ENCODE measurements at places on chromosomes 7 and 10.
A peak's percentile ranks its signal among the peaks of the same experiment; 100 is the strongest.

DNA sequence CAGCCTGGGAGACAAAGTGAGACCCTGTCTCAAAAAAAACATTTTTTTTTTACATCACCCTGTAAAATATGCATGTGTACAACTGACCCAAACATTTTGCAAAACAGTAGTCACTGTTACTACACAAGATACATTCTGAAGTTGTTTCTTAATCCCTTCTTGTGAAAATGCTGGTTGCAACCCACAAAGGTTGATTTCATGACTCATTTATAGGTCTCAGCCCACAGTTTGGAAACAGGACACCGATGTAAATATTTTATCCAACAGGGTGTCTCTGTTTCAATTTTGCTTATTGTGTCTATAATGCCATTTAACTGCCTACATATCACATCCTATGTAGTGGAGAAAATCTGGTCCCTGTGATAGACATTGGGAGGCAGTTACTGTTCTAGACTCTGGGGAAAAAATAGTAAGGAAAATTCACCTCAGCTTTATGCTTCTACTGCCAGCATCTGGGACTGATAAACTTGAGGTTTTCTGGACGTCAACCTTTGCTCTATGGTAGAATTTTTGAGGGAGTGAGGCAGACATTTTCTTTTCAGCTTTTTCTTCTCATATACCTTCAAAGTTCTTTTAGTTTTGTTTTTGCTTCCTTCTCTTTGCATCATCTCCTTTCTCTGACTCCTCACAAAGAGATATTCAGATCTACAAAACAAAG lies 1.6 kb upstream of the RAB19 start:
- no peak for DNase-seq
- H3K27ac ChIP-seq, result no peak overlapping the region
- H3K27me3 ChIP-seq, result no peaks in the 10 kb centered on the region
- peaks cover 3% of the 10 kb centered on the region for H3K4me1 ChIP-seq

DNA sequence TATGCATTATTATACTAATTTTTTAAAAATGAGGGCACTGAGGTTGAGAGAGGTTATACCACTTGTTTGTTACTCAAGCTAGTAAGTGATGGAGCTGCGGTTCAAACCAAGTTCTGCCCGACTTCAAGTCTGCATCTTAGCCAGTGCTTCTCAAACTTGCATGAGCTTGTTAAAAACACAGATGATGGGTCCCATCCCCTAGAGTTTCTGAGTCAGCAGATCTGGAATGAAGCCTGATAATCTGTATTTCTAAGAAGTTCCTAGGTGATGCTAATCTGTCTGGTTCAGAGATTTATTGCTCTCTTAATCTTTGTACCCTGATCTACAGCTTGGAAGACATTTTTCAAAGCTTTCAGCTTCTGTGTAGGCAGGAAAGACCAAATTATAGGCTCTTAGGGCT lies 67.7 kb upstream of the CC2D2B start:
- H3K4me3 ChIP-seq, result no peak overlapping the region
- DNase-seq, result no peak

DNA sequence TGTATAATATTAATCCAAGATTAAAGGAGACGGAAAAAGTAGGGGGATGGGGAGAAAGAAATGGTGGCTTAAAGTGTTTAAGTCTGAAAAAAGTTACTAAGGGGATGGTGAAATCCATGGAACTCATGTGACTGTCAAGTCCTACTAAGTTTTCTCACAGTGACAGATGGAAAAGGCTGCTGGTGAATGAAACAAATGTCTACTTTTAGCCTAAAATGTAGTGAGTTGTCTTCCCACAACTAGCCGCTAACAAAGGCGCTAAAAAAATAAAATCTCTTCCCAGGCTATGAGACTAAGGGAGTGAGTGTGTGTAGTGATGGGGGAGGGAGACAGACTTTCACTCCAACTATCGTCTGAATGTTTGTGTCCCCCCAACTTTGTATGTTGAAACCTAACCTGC lies 12.6 kb downstream of the VIM start:
- no peak overlapping the region for H3K27ac ChIP-seq
- H3K4me3 ChIP-seq, result no peak overlapping the region
- no peak for DNase-seq
- H3K4me1 ChIP-seq, result no peaks in the 10 kb centered on the region

DNA sequence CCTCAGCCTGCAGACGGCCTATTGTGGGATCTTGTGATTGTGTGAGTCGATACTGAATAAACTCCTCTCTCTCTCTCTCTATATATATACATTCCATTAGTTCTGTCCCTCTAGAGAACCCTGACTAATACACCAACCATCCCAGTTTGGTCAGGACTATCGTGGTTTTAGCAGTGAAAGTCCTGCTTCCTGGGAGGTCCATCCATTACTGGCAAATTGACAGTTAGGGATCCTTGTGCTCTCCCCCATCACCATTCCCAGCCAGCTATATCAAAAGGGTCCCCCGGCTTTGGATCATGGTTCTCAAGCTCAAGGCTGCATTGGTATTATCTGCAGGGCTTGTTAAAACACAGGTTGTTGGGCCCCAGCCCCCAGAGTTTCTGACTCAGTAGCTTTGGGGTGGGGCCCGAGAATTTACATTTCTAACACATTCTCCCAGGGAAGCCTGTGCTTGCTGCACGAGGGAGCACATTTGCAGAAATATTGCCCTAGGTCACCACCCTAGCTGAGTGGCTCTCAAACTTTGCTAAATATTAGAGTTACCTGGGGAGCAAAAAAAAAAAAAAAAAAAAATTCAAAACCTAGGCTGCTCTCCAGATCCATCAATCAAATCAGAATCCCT lies 899.1 kb upstream of the AUTS2 start:
- no peaks in the 10 kb centered on the region for H3K27me3 ChIP-seq
- H3K36me3 ChIP-seq, result no peaks in the 10 kb centered on the region
- no peak overlapping the region for H3K4me3 ChIP-seq
- no peak overlapping the region for H3K27ac ChIP-seq
- no peak for DNase-seq

GRCh38 chr10:67841737-67842136 lies 3.7 kb upstream of the DNAJC12 start:
- no peak overlapping the region for H3K4me3 ChIP-seq
- H3K27ac ChIP-seq, result no peak overlapping the region
- H3K36me3 ChIP-seq, result no peaks in the 10 kb centered on the region
- no peaks in the 10 kb centered on the region for H3K27me3 ChIP-seq
- no peak for DNase-seq

DNA sequence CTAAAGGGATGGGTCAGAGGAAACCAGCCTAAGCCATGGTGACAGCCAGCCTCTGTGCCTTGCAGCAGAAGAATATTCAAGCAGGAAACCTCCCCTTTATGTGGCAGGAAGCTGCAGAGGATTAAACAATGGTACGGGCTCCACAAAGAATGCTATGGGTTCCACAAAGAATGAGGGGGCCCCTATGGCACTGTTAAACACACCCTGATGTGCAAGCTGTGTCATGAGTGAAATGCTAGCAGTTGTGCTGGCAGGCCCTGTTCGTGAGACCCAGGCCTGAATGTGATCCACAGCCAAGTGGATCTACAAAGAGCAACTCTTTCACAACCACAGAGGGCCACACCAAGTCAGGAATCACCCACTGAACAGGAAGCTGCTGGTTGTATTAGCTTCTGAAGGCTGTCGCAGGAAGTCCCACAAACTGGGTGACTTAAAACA lies 68.9 kb downstream of the MYOF start:
- H3K4me1 ChIP-seq, result peaks cover 28% of the 10 kb centered on the region
- no peaks in the 10 kb centered on the region for H3K27me3 ChIP-seq
- DNase-seq, result peak; percentile 16
- H3K36me3 ChIP-seq, result no peaks in the 10 kb centered on the region
- peak overlapping the region; percentile 1 for H3K27ac ChIP-seq
- H3K4me3 ChIP-seq, result no peak overlapping the region

GRCh38 chr10:114957673-114958072 lies 19.7 kb downstream of the TRUB1 start:
- no peaks in the 10 kb centered on the region for H3K27me3 ChIP-seq
- no peak for DNase-seq
- no peak overlapping the region for H3K27ac ChIP-seq
- no peak overlapping the region for H3K4me3 ChIP-seq
- H3K4me1 ChIP-seq, result no peaks in the 10 kb centered on the region

DNA sequence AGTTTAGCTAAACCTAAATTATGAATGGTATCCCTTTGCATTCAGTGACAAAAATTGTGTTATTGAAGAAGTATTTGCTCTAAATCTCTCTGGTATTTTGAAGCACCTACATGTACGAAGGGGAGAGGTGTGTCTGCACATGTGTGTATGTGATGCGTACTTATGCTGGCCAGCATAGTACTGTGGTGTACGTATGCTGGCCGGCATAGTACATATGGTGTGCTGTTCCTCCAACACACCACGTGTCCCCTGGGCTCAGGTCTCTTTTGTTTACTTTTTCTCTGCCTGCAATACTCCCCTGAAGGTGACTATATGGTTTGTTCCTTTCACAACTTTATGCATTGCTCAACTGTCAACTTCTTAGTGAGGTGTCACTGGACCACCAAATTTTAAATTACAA lies 360.3 kb downstream of the CRPPA start:
- H3K27me3 ChIP-seq, result no peaks in the 10 kb centered on the region
- H3K36me3 ChIP-seq, result no peaks in the 10 kb centered on the region
- H3K4me3 ChIP-seq, result no peak overlapping the region

DNA sequence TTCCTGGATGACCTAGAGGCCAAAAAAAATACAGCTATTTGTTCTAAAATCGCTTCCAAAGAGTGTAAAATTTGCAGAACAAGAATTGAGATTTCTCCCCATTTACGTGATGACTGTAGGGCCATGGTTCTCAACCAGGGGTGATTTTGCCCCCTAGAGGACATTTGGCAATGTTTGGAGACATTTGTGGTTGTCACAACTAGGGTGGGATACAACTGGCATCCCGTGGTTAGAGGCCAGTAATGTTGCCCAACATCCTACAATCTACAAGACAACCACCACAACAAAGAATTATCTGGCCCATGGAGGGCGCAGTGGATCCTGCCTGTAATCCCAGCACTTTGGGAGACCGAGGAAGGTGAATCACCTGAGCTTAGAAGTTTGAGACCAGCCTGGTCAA lies 22.8 kb upstream of the MALSU1 start:
- H3K27ac ChIP-seq, result no peak overlapping the region
- no peaks in the 10 kb centered on the region for H3K36me3 ChIP-seq
- no peak overlapping the region for H3K4me3 ChIP-seq
- H3K4me1 ChIP-seq, result no peaks in the 10 kb centered on the region
- no peaks in the 10 kb centered on the region for H3K27me3 ChIP-seq

GRCh38 chr10:8365935-8366911 lies 311.7 kb downstream of the GATA3 start:
- no peaks in the 10 kb centered on the region for H3K27me3 ChIP-seq
- H3K4me1 ChIP-seq, result peaks cover 27% of the 10 kb centered on the region
- H3K4me3 ChIP-seq, result no peak overlapping the region

- no peak overlapping the region for H3K4me3 ChIP-seq
- DNase-seq, result no peak
- no peaks in the 10 kb centered on the region for H3K4me1 ChIP-seq
- H3K27me3 ChIP-seq, result no peaks in the 10 kb centered on the region
These were observed 670.3 kb upstream of the ZWINT start for GRCh38 chr10:57031346-57031745.

GRCh38 chr7:40808378-40808942 lies 673.7 kb downstream of the SUGCT start:
- H3K27me3 ChIP-seq, result no peaks in the 10 kb centered on the region
- no peaks in the 10 kb centered on the region for H3K36me3 ChIP-seq
- DNase-seq, result no peak
- no peak overlapping the region for H3K27ac ChIP-seq
- no peak overlapping the region for H3K4me3 ChIP-seq

DNA sequence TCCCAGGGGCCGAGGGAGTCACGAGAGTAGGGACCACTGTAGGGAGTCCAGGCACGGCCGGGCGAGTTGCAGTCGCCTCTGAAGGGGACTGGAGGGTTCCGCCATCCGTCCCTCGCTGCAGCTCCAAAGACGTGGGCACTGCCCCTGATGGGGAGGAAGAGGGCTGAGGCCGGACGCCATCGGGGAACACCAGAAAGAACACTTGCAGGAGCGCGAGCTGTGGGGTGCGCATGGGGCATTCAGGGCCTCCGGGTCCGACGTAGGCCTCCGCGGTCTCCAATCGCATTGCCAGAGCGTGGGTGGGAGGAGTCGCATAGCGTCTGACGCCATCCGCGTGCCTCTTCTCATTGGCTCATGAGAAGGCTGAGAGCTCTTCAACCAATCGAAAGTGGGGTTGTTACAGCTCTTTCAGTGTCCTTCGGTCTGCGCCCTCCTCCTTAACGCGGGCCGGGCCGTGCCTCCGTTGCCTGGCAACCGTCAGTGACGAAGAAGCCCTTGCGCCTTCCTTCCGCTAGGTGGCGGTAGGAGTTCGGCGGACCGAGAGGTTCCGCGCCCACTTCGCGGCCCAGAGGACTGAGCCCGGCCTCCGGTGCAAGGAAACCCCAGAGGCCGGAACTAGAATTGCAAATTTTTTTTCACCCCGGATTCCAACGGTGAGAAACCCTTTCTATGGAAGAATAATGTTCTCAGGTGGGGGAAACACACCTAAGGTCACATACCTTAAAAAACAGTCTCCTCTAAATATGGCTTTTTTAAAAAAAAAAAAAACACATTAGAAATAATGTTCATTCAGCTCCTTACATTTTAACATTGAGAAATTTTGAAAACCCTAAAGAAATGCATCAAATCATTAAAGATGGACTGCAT lies at the start of gene TCTN3:
Gene TCTN3, minus strand, starts transcription at position 260 of the 867 bp plus-strand sequence. Its CDS starts 28 bp downstream, at position 232.
- H3K4me3 ChIP-seq, result peak within 1 kb of the TSS; percentile 79
- no peaks in the 10 kb centered on the region for H3K27me3 ChIP-seq
- peaks cover 7% of the 10 kb centered on the region for H3K4me1 ChIP-seq
- H3K36me3 ChIP-seq, result peaks cover 19% of the 10 kb centered on the region
- peak within 1 kb of the TSS; percentile 86 for H3K27ac ChIP-seq

DNA sequence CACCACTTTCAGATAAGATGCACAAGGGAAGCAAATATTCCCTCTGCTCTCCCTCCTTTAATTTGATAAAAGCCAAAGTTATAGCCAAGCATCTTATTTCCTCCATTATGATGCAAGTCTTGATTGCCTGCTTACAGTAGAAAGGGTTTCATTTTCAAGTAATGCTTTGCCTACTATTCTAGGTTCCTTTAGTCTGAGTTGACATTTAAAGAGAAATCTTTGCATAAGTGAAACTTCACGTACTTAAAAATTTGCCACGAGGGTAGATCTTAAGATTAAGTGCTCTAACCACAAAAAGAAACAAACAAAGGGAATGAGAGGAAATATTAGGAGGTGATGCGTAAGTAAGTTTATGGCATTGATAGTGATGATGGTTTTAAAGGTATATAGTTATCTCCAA lies 78.1 kb upstream of the VWDE start:
- no peaks in the 10 kb centered on the region for H3K4me1 ChIP-seq
- no peaks in the 10 kb centered on the region for H3K36me3 ChIP-seq
- H3K4me3 ChIP-seq, result peak overlapping the region; percentile 0
- H3K27ac ChIP-seq, result no peak overlapping the region
- DNase-seq, result no peak
- no peaks in the 10 kb centered on the region for H3K27me3 ChIP-seq
